Right forelimb (tissue), 1 donor: ENCODE measurements at places on chromosomes 4 and X.
A peak's percentile ranks its signal among the peaks of the same experiment; 100 is the strongest.

- DNase-seq: no peak
Measured at GRCh38 chr4:71532407-71532806, 193.6 kb downstream of the SLC4A4 start.

DNA sequence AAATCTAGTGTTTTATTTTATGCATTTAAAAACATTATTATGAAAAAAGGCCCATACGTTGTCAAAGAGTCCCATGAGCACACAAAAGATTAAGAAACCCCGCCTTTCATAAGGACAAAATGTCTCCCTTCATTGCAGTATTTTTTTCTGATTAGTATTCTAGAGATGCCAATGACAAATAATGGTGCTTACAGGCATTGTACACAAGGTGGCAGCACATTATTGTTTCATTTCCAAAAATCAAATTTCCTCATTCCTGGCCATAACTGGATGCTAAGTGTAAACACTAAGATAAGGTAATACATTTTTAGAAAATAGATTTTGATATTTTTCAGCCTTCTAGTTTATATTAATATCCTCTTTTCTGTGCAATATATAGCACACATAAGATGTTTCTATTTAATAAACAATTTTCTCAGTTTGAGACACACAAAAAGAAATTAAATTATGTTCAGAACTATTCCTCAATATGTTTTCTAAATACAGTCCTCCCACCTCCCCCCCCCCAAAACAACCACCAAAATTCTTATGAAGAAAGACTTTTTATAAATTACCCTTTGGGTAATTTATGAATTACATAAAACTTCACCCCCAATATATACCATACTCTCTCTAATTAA lies 47.7 kb downstream of the TIGD2 start:
- no peak for DNase-seq

GRCh38 chr4:118783887-118784286 lies 52.0 kb downstream of the SEC24D start:
- DNase-seq: no peak

DNA sequence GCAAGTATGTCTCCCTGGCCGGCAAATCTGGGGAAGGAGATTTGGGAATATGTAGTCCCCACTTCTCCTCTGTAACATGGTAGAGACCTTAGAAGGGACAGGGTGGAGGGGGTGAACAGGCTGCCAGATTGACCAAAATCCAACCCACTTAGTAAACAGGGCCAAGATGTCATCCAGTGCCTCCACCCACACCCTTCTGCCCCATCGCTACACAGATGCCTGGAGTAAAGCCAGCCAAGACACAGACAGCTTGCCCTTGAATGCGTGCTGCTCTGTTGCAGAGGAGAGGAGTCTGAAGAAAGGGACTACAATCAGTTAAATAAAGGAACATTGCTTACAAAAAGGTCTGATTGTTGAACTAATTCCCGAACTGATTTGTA lies 160.1 kb upstream of the LDB2 start:
- DNase-seq: peak; percentile 57

GRCh38 chr4:24801136-24801855 lies 5.9 kb downstream of the SOD3 start:
- no peak for DNase-seq

GRCh38 chrX:20378233-20378920 lies 111.7 kb upstream of the RPS6KA3 start:
- DNase-seq: no peak

GRCh38 chrX:2677764-2678163 lies 13.3 kb upstream of the CD99 start:
- DNase-seq: peak; percentile 65

DNA sequence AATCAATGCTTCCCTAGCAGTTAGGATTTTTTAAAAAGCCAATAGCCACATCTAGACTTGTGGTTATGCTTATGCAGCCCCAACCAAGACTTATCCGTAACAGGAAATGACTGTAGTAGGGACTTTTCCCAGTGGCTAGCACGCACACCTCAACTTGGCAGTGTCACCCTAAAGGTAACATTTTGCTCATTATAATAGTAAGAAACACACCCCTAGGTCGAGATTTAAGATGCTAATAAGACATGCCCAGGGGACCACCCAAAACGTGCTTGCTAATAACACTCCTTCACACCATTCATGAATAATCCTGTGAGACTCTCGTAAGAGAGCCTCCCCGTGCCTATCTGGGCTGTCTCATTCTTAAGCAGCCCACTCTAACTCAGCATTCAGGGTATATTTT lies 195.3 kb downstream of the CHIC1 start:
- no peak for DNase-seq
